NCI-H1694 (cell line): ENCODE measurements at places on chromosomes 11 and 22.

DNA sequence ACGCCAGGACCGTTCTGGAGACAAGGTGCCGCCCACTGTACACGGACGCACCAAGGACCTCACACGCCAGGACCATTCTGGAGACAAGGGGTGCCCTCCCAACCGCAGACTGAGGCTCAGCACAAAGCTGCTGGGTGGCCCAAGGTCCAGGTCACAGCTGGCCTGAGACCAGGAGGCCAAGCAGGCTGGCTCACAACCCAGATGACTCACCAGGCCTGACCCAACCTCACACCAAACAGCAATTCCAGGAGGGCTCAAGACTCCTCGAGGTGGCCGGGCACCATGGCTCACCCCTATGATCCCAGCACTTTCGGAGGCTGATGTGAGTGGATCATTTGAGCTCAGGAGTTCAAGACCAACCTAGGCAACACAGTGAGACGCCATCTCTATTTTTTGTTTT is 14.8 kb downstream of the BRD1 start:
- no peak for DNase-seq

DNA sequence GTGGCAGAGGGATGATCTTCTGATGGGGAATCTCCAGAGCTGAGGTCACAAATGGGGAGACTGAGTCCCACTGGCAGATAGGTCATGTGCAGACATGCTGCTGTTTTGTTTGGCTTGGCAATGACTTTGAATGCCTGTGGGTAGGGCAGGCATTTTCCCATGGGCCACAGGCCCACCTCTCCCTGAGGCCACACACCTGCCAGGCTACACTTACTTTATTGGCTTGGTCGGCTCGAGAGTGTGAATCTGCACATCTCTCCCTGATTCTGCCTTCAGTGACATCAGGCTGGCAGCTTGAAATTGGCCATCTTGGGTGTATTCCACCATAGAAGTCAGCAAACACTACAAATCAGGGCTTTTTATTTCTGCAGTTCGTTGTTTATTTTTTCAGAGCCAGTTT is 91.5 kb downstream of the GRIK4 start:
- DNase-seq = no peak

DNA sequence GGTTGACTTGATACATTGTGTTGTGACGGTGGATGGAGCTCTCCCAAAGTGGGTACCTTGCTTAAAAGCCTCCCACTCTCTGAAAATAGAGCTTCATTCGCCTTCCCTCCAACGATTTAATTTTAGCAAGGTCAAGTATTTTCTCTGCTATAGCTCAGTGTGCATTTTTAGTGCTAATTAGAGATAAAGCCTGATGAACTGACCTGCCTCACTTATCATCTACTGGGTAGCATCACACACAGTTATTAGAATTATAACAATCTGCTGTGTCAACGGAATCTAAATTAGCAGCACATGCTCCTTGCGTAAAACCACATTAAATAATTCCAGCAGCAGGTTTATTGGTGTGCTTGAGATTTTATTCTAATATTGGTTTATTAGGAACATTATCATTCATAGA is 701.7 kb downstream of the NELL1 start:
- no peak for DNase-seq

- DNase-seq = no peak
Observed at GRCh38 chr11:67355023-67355793, 1.9 kb upstream of the POLD4 start.

DNA sequence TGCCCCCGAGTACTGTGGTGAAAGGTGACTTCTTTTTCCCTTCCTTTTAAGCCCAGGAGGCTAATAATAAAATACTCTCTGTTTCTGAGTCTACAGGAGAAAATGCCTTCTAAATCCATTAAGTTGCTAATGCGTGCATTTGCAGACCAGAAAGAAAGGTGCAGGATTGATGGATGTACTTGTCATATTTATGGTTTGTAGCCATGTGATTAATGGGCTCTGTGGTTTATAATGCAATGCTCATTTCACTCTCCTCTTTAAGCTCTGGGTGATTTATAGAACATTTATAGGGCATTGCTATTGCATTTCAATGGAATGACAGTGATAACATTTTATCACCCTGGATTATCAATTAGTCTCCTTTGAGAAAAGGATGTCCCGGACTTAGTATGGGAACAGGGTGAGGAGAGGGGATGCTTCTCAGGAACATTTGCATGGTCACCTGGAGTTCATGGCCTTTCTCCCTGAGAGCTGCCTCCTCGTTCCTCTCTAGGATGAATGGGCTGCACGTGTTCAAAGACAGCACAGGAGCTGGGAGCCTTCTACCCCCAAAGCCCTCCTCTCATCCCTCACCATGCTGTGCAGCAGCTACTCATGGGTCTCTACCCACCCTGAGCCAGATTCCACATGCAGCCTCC is 82.8 kb upstream of the HMGXB4 start:
- DNase-seq = no peak

GRCh38 chr11:128669506-128670270 is 24.2 kb upstream of the FLI1 start:
- DNase-seq = no peak

GRCh38 chr11:10934293-10934860 is 76.5 kb upstream of the ZBED5 start:
- DNase-seq = no peak

- no peak for DNase-seq
Observed at GRCh38 chr11:45816614-45817013, 11.7 kb downstream of the SLC35C1 start.
